ENCODE measurements at places on chromosomes 5 and 9.

DNA sequence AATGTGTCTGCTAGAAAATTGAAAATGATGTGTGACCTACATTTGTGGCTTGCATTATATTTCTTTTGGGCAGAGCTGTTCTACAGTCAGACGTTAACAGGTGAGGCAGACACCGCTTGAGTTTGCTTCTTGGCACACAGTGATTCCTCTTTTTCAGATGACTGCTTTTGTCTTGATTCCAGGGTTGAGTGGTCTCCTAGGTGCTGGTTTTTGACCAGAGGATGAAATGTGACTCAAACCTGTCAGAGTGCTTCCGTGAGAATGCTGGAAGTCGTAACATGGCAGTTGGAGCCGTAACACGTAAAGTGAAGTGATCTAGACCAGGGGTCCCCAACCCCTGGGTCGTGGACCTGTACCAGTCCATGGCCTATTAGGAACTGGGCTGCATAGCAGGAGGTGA, 28.3 kb upstream of the NDFIP1 start:
- DNase-seq: no peak

- no peak for DNase-seq
These were observed 68.0 kb upstream of the ALDH1A1 start for GRCh38 chr9:73020877-73021276.

DNA sequence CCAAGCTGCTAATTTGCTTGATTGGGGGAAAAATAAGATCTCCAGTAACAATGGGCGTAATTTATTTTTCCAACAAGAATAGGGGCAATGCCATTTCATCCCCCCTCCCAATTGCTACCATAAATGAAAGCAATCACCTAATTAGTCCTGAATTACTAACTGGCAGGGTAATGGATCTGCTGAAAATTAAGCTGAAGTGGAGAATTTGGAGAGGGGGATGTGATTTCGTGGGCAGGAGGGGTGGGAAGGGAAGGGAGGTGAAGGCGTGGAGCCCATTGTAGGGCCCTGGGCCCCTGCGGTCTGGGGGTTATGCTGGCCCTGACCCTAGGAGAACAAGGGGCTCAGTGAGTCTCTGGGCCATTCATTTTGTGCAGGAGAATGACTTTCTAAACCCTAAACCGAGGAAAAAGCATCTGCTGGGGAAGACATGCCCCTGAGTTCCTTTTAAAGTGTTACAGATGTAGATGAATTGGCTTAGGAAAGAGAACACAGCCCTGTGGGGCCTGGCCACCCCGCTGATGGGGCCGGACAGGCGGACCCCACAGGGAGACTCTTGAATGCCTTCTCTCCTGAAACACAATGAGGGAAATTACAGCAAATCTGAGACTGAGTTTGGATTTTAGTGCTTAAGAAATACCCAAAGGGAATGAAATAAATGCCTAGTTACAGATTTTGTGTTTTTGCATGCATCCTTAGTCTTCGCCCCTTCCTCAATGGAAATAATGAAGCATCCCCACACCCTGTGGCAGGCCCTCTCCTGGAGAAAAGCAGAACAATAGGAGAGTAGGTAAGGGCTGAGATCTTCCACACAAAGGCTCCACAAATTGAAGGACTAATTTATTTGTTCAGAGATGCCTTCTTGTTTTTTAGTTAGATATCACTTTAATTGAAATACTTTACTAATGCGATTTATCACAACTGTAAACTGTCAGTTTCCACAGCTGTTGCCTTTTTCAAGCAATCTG, 143.2 kb downstream of the PSAT1 start:
- no peak for DNase-seq

DNA sequence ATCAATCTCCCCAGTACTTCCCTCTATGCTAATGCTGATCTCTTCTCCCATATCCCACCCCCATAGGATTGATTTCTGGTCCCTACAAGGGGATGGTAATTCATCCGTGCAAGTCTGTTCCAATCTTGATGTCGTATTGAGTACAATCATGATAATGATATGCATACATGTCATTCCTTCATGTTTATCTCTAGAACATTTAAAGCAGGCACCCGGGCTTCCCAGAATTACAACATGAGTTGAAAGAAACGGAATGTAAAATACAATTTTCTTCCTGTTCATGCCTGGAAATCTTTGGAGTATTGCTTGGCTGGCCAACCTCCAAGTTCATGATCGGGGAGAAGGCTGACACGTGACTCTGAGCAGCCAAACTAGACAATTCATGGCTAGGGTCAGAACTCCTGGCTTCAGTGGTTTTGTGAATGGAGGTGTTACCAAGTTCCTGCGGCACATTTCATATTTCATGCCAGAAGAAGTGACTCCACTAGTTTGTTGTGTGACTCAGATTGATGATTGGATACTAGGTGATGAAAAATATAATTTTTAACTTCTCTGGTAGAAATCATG, 66.6 kb downstream of the C9orf152 start:
- DNase-seq: peak; percentile 74

DNA sequence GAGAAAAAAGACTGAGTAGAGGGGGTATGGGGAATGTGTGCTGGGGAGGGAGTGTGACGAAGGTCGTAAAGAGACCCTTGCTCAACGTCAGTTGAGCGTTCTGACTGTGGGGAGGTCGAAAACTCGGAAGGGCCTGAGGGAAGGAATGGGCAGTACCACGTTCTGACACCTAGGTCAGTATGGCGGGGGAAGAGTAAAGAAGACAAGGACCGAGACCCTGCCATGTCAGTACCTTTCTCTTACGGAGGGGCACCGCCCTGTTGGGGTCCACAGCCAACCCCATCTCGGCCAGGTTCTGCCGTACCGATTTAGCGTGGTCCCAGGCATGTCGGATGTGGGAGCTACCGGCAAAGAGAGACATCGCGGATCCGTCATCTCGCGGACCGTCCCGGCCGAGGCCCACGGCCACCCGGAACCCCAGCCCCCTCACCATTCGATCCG, 375 bp downstream of the NOP16 start:
- DNase-seq: no peak

DNA sequence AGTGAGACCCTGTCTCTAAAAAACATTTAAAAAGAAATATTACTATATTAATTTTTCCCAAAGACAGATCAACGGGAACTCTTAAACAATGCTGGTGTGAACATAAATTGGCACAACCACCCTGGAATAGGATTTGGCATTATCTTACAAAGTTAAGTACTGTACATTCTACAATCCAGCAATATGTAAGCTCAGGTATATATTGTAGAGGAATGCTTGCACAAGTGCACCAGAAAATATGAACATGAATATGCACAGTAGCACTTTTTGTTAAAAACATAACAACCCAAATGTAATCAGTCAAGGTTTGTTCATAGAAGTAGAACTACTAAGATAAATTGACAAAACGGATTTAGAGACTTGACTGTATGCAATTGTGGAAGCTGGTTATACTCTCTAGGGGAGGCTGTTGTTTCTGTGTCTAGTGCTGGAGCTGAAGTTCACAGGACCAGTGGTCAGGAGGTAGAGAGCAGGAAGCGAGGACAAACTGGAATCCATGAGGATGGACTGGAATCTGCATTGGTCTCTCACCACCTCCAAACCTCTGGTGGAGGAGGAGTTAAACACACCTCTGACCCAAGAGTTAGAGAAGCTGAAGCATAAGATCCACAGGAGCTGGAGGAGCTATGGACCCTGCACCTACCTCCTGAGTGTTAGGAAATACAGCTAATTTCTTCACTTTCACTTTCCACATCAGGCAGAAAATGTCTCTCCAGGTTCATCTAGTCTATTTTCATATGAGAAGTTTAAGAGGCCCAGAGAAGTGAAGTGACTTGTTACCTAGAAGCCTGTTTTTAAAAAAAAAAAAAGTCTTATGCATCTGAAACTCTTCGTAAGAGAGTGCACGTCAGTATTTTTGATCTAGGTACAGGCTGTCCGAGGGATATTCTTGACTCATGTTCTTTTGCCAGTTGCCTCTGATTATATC, 20.3 kb upstream of the RIC1 start:
- DNase-seq: no peak

DNA sequence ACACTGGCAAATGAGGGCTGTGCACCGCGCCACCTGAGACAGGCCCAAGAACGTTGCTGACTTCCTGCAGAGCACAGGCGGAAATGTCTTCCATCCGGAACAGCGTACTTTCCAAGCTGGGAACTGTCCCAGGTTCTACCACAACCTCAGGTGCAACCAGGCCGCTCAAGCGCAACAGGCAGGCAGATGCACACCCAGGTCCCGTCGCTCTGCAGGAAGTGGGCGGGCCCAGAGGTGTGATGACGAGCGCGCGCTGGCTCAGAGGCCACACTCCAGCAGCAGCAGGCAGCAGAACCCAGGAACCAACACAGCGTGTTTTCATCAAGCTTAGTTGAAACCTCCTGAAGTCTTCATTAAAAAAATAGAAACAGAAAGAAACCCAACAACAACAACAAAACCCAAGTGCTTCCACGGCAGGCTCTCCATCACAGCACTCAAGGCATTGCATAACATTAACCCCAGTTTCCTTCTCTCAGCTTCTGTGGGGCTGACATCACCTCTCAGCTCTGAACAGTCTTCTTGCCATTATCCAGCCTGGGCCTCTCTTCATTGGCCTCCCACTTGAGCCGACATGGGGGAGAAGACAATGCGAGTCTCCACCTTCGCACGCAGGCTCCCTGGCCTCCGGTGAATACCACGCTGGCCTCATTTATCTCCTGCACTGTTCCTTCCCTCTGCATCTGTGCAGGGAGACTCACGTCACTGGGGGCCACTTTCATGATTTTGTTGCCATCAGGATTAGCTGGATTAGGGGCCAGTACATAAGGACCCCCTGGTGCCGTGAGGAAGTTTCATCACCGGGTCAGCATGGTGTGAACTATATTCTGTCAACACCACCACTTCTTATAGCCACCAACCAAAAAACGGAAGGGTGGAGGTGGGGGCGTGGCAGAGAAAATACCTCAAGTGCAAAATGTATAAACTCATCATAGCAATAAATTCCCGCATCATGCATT, 22.1 kb downstream of the PTCH1 start:
- DNase-seq: no peak

DNA sequence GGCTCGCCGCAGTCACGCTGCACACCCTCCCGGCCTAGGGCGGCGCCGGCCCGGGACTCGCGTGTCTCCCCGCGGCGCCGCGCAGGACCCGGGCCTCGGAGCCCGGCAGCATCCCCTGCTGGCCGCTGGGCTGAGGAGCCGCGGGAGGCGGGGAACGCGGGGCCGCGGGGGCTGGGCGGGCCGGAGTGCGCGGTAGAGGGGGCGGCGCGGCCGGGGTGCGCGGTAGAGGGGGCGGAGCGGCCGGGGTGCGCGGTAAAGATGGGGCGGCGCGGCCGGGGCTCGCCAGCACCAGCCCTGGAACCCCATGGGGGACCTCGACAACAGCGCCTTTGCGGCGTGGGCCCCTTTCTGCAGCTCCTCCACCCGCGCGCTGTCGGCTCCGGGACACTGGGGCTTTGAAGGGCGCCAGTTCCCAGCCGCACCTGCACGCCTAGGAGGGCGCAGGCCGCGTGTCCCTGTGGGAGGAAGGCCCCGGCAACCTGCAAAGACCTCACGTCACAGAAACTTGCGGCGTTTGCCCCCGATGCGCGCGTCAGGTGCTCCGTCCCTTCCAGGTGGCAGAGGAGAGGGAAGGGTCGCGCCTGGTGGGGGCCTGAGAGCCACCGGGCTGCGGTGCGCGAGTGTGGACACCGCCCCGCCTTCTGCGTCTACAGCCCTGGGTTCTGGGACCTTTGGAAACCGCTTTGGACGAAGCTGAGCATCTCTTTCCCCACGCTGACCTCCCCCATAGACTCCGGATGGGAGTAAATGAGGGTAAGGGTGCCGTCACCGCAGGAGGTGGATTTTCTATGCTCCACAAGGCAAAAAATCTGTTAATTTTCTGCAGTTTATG, 49.6 kb downstream of the NSUN2 start:
- no peak for DNase-seq

- no peak for DNase-seq
These were observed 1039.3 kb upstream of the TYRP1 start for GRCh38 chr9:11653867-11654266.

DNA sequence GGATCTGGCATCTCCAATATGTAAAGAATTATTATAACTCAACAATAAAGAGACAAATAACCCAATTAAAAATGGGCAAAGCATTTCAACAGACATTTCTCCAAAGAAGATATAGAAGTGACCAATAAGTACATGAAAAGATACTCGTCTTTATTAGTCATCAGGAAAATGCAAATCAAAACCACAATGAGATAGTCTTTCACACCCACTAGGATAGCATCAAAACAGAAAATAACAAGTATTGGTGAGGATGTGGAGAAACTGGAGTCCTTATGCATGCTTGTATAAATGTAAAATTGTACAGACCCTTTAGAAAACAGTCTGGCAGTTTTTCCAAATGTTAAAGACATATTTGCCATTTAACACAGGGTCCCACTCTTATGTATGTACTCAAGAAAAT, 39.1 kb upstream of the ITGA1 start:
- no peak for DNase-seq

DNA sequence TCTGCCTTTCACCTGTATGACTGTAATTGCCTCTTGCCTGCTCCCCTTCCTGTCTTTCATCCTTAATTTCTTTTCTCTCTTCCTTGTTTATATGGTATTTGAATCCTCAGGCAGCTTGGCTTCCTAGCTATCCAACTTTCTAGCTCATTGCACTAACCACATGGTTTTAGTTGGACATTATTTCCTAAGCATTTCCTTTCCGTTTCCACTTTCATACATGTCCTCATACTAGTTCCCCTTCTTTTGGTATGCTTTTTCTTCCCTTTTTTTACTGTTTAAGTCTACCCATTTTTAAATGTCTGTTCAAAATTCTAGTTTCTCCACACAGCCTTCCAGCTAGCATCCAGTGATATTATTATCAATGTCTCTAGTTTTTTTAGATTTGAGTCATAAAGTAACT, 6.6 kb downstream of the CWC27 start:
- DNase-seq: no peak

GRCh38 chr5:98519571-98519970, 253.9 kb upstream of the RGMB start:
- DNase-seq: no peak

GRCh38 chr5:50963971-50964745, 297.7 kb downstream of the PARP8 start:
- no peak for DNase-seq

DNA sequence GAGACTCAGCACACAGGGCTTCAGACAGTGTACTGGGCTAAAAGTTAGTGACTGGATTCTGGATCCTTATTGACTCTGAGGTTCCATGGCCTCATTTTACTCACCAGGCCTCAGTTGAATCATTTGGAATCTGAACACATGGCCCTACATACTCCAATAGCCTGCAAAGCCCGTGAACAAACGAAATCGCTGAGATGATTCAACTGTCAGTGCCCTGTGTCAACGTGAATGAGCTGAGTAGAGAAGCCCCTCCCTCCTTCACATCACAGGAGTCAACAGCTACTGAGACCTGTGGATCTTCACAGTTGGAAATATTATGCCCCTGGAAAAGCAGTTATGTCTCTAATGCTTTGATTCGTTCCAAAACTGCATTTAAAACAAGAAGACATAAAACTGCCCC, 429.3 kb downstream of the GADD45G start:
- no peak for DNase-seq

GRCh38 chr5:26649000-26649399, 389.4 kb downstream of the CDH9 start:
- DNase-seq: no peak

DNA sequence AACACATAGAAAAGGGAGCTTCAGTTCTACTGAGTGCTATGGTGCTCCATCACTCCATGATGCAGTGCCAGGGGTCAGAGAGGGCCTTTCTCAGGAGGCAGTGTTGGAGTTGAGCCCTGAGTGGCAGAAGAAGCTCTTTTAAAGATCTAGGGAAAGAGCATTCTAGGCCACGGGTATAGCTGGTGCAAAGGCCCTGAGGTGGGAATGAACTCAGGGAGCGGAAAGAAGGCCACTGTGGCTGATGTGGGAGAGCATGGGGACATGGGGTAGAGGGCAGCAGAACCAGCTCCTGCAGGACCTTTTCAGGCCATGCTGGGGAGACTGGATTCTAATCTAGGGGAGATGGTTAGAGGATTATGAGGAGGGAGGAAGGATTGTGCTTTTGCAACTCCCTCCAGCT, 9.9 kb downstream of the PSD2 start:
- no peak for DNase-seq

Data from RWPE2 (cell line).